ENCODE measurements at places on chromosomes 5 and 9. TPM values are rescaled to one million over a fixed set of nuclear protein-coding genes. Genes with fewer than 3 reads are reported as not detected.

The CCDC192 gene
- total RNA-seq = not detected

The OLFM1 gene
- not detected for total RNA-seq

DNA sequence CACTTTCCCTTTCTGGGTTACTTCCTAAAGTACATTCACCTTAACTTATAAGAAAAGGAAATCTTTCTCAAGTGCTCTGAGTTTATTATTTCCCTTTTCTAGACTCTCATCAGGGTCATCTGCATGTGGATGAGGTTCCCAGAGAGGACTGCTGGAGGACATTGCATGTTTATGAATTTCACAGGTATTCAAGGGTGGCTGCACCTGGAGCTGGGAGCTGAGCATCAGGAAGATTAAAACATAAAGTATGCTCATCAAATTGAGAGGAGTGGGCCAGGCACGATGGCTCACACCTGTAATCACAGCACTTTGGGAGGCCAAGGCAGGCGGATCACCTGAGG is 34.7 kb upstream of the PLIN2 start:
- DNase-seq = no peak

DNA sequence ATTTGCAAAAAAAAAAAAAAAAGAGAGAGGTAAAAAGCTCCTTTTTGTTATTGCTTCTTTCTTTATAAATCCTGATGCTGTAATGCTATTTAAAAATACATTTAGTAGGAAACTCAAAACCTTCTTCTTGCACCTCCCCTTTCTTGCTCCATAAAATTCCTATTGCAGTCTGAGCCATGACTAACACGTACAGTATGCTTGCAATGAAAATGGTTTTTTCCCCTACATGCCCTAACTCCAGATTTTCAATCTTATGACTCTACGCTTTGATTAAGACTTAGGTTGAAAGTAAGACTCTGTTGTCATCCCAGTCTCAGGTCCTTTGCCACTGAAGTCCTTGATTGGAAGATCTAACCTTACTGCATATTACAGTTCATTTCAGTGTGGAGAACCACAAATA is 23.9 kb downstream of the FGF10 start:
- DNase-seq = no peak

DNA sequence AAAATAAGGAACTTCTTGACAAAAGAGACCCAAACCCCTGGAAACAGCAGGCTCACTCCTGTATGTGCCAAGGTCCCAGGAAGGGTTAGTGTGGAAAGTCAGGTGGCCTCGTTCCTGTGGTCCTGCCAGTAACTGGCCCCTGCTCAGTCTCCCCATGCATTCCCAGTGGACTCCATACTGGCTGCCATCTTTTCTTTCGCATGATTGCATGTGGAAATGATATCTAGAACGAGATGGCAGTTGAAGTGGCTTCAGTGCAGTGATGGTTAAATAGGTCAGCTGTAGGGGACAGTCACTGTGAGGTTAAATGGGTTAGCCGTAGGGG is 30.4 kb downstream of the AHRR start:
- no peak for DNase-seq

- DNase-seq = no peak
These were observed 111.4 kb upstream of the ARRDC3 start for GRCh38 chr5:91494447-91494996.

DNA sequence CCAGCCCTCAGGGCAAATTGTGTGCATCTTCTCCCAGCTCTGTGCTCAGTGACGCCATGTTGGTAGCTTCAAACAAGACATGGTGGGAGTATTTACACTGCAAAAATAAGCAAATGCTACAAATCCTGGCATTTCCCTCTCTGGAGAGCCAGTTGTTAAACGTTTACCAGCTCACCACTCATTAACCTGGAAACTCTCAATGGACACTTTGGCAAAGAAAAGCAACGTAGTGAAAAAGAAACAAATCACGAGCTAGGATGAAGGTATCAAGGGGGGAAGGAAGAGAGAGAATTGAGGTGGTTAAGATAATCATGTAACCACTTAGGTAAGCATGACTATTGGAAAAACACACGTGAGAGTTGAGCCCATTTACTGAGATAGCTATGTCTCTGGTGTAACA is 72.5 kb downstream of the MRPS30 start:
- DNase-seq = no peak

DNA sequence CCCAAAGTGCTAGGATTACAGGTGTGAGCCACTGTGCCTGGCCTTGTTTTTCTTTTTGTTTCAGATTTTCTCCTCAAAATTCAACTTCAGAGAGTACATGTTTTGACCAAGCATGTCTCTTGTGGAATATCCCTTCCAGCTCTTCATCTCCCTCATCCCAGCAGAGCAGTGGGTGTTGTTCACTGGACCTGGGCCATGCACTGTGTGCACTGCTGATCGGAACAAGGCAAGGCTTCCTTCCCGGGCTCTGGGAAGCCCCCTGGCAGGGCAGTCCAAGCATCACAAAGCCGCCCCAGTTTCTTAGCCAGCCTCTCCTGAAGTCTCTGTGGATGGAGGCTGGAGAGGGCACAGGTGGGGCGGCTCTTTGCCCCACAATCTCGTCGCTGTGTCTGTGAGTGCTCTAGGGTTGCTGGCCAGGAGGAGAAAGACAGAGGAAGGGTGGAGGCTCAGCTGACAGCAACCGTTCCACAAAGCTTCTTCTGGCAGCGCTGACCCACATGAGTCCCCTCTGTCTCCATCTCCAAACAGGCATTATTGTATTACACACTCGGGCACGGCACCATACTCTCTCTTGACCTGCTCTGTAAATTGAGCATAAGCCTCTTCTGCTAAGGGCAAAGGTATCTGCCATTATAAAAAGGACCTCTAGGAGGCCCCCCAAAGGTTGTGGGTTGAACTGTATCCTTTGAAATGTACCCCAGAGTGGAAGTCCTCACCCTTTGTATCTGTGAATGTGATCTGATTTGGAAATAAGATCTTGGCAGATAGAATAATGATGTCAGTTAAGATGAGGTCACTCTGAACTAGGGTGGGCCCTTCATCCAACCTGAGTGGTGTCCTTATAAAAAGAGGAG is 89.6 kb downstream of the TARS1 start:
- no peak for DNase-seq

GRCh38 chr9:111501648-111502047 is 17.5 kb upstream of the ECPAS start:
- DNase-seq = no peak

DNA sequence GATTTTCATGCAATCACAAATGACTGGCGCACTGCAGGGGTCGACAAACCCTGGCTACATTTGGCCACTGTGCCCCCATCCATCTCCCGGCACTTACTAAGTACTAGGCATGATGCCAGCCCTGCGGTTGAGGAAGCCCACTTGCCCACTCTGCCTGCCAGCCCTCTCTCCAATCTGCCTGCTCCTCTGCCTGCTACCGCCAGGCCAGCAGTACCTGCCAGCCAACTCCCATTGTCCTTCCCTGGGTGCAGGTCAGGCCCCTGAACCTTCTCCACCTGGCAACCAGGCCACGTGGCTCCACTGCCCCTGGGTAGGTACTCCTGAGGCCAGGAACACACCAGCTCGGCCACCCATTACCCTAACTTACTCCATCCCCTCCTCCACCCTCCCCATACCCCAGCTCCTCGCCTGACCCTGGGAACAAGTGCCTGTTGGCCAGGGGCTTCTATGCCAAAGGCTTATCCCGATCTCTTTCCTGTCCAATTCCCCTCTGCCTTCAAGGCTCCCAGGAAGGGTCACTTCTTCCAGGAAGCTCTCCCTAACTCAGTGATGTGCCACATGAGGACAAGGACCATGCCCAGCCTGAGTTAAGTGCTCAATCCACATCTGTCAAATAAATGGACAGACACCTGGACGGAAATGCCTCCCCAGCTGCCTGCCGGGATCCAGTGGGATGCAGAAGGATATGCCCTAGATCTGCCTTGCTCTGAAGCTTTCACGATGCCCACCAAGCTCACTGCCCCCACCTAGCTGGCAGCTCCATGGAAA is 6.6 kb downstream of the EEIG1 start:
- peak; percentile 30 for DNase-seq

All from activated CD4-positive, alpha-beta T cell treated with anti-CD3 and anti-CD28 coated beads for 36 hours (primary cell).